ENCODE measurements at places on chromosomes 12 and 14. TPM values are rescaled to one million over a fixed set of nuclear protein-coding genes. Genes with fewer than 3 reads are reported as not detected.

Gene GOLT1B
- polyA plus RNA-seq: 23.6 TPM

Gene TC2N
- not detected for polyA plus RNA-seq

DNA sequence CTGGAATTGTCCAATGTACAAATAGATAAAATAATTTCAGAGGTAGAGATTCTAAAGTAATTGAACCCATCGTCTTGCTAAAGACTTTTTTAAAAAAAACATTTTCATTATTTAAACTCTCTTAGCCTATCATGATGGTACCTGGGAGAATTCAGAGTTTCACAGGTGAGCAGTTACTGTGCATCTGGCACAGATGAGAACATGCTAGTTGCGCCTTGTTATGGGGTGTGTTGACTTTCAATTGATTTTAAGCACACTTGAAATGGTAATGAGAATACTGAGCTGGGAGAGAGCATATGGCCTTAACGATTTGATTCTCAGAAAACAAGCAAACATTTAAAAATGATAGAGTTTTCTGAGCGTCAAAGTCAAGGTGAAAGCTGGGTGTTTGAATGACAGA, 66.6 kb downstream of the FLRT2 start:
- H3K4me3 ChIP-seq: no peak overlapping the region
- no peaks in the 10 kb centered on the region for H3K27me3 ChIP-seq
- DNase-seq: no peak
- H3K4me1 ChIP-seq: no peaks in the 10 kb centered on the region
- no peak overlapping the region for H3K27ac ChIP-seq

GRCh38 chr12:14868916-14869506, 16.6 kb downstream of the MGP start:
- H3K4me1 ChIP-seq: no peaks in the 10 kb centered on the region
- DNase-seq: no peak

- no peak overlapping the region for H3K4me3 ChIP-seq
- DNase-seq: no peak
- H3K4me1 ChIP-seq: no peaks in the 10 kb centered on the region
Measured at GRCh38 chr14:85093631-85094330, 436.2 kb upstream of the FLRT2 start.

DNA sequence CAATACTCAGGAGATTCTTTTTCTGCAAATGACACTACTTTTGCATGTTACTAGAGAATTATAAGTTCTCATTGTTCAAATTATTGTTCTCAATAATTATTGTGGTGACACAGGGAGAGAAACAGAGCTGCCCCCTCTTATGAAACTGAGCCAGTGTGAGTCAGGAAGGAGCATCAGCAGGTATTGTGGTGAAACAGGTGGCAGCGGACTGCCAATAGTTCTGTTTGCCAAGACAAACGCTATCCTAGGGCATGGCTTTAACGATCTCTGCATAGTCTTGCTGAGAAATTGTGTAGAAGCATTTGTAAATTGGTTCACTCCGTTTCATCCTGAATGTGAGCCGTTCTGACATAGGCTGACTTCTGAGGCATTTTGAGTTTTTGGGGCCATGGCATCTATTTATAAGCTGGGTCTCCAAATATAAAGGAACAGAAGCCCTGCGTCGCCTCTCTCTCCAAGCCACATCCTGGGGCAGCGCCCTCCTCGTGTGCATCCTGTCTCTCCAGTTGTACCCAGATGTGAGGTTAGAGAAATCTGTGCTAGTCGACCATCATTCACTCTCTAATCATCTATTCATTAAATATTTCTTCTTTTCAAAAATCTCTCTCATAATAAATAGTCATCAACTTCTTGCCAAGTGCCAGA, 15.8 kb upstream of the PPP4R4 start:
- H3K4me1 ChIP-seq: peaks cover 43% of the 10 kb centered on the region
- H3K27ac ChIP-seq: no peak overlapping the region
- DNase-seq: no peak
- H3K27me3 ChIP-seq: no peaks in the 10 kb centered on the region
- no peak overlapping the region for H3K4me3 ChIP-seq

- no peaks in the 10 kb centered on the region for H3K4me1 ChIP-seq
- H3K27ac ChIP-seq: no peak overlapping the region
- H3K27me3 ChIP-seq: no peaks in the 10 kb centered on the region
- no peaks in the 10 kb centered on the region for H3K36me3 ChIP-seq
- DNase-seq: no peak
Measured at GRCh38 chr12:5614256-5614655, 182.3 kb downstream of the NTF3 start.

Data from HepG2 (cell line).